Kidney capillary endothelial cell (primary cell): ENCODE measurements at places on chromosomes 2 and 18.

DNA sequence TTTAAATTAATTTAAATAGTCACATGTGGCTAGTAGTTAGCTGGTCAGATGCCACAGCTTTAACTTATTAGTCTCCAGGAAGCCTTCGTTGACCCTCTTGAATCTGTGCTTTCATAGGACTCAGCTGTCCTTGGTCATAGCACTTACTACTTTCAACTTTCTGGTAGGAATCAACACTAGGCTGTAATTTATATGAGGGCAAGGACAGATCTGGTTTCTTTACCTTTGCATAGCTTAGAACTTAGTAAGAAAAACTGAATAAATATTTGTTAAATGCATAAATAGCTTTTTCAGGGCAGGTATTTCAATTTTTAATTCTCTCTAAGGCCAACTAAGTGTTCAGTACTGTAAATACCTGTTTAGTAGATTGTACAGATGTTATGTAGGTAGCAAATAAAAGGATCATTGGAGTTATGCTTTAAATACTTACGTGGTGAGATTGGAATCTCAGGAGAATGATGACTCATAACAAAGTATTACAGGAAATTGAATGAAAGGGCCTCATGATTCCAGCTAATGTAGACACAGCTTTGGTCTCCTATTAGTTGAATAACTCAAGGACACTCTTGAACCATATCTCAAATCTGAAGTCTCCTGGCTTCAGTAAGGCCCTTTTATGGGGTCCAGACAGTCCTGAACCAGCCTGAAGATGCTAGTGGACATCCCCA is 2.6 kb downstream of the CLIP4 start:
- peak; percentile 64 for DNase-seq

GRCh38 chr18:80172056-80172455 is 63.0 kb downstream of the ADNP2 start:
- no peak for DNase-seq

DNA sequence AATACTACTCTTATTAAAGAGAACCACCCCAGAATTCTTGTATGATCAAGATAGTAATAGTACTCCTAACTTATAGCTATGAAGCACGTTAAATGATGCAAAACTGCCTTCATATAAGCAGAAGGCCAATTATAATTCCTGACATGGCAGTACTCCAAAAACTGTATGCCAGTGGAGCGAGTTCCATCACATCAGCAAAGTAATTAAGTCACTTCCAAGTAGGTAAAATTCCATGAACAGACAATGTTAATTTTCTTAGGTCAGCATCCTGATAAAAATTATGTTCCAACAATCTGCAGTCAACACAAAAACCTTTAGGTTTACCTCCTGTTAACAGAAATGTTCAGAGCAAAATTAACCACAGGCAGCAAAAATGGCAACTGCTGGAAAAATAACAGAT is 136.7 kb downstream of the CDH2 start:
- no peak for DNase-seq

GRCh38 chr2:9250498-9251153 is 44.0 kb downstream of the ASAP2 start:
- DNase-seq = no peak

DNA sequence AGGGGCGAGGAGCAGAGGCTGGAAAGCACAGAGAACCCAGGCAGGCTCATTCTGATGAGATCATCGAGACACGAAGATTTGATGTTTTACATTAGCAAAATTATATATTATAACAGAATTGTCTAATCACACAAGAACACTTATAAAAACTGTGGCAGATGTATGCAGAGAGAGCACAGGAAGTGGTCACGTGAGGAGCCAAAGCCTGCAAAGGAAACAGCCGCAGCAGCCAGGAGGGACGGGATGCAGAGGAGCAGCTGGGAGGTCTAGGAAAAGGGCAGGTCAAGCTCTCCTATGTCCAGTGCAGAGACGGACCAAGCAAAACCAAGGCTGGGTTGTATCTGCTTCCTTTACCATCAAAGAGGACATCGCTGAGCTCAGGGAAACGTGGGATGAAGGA is 355.1 kb upstream of the MYT1L start:
- no peak for DNase-seq

GRCh38 chr2:72716601-72717000 is 109.2 kb downstream of the EXOC6B start:
- no peak for DNase-seq

DNA sequence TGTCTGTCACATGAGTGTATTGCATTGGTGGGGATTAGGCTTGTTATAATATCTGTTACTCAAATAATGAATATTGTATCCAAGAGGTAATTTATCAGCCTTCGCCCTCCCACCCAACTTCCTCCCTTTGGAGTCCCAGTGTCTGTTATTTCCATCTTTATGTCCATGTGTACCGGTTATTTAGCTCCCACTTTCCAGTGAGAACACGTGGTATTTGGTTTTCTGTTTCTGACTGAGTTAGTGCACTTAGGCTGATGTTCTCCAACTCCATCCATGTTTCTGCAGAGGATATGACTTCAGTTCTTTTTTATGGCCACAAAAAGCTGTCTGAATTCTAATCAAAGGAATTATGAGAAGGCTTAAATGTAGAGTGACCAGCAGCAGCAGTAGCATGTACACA is 104.0 kb upstream of the ARHGAP28 start:
- DNase-seq = no peak

DNA sequence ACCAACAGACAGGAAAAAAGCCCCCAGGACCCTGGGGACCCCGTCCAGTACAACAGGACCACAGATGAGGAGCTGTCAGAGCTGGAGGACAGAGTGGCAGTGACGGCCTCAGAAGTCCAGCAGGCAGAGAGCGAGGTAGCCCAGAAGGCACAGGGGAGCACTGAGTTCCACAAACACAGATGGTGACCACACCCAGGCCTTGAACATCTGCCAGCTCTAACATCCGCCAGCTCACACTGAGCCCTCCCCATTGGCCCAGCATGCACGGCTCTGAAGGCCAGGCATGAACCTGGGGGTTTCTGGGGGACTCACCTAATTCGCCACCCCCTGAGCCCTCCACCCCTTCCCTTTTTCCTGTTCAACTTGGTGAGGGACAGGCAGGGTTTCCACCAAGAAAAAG is 25.6 kb upstream of the PRLH start:
- DNase-seq = no peak

DNA sequence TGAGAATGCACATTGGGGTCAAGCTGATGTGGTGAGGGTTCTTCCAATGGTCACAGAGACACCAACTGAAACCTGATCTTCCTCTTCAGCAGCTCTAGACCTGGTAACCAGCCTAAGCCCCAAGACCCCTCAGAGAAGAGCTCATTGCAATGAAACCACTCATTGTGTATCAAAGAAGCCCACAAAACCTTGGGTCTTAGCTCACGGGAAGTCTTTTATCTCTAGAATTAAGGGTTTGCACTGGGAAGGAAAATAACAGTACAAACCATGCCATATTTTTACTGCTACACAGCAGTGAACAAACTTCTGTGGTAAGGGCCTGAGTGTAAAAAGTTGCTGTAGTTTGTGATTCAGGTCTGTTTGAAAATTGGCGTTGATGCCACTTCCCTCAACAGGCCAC is 8.6 kb upstream of the UBXN4 start:
- no peak for DNase-seq

- no peak for DNase-seq
Observed at GRCh38 chr2:148650881-148651280, 6.3 kb downstream of the EPC2 start.
